ENCODE measurements at places on chromosomes 6 and 20.

- DNase-seq = no peak
Observed at GRCh38 chr6:76702187-76702586, 629.7 kb upstream of the IMPG1 start.

DNA sequence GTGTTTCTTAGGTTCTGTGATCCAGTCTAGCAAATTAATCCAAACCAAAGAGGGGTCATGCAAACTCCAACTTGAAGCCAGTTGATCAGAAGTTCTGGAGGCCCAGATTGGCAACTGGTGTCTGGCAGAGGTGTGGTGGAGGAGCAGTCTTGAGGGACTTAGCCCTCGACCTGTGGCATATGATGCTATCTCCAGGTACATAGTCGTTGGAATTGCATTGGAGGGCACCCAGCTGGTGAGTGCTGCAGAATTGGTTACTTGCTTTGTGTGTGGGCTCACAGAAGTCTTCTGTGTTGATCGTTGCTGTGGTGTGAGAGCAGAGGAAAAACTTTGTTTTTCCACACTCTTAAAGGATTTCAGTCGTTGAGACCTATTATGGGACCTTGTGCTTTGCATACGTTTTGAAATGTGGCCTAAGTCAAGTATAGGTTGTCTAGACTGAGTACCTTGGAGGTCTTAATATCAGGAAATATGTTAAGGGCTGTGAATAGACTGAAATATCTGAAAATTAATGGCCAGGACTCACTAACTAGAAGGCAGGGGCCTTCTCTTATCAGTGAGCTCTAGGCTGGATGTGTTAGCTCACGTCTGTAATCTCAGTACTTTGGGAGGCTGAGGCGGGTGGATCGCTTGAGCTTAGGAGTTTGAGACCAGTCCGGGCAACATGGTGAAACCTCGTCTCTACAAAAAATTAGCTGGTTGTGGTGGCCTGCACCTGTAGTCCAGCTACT is 7.8 kb downstream of the PANK2 start:
- no peak for DNase-seq

DNA sequence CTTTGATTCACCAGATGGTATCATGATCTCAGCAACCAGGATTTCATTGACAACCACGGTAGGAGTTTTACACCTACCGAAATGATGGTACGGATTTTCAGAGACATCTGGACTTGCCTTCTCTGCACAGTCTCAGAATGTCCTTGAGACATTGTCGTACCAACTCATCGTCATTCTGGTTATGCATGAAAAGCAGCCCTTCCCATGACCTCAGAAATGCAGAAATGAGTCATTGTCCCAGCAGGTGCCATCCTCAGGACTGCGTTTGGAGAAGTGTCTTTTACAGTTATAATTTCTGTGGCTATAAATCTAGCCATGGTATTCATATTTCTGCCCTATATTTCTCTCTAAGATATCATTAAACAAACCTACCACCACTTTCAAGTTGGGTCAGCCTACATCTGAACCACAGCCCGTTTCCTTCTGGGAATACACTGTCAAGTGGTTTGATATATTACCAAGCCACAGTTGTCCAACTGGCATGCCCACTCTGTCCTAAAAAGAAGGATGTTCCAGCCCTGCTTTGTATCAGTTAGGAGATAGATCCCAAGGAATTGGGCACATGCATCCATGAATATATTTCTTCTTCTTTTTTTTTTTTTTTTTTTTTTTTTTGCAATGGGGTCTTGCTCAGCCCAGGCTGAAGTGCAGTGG is 7.5 kb upstream of the BFSP1 start:
- no peak for DNase-seq

GRCh38 chr6:8242885-8243284 is 140.5 kb upstream of the EEF1E1 start:
- no peak for DNase-seq

- DNase-seq = no peak
Observed at GRCh38 chr6:39909701-39910100, 24.6 kb downstream of the MOCS1 start.

- DNase-seq = no peak
Observed at GRCh38 chr6:23842760-23843159, 283.3 kb upstream of the NRSN1 start.

- no peak for DNase-seq
Observed at GRCh38 chr6:3163248-3163594, 5.9 kb upstream of the TUBB2A start.

DNA sequence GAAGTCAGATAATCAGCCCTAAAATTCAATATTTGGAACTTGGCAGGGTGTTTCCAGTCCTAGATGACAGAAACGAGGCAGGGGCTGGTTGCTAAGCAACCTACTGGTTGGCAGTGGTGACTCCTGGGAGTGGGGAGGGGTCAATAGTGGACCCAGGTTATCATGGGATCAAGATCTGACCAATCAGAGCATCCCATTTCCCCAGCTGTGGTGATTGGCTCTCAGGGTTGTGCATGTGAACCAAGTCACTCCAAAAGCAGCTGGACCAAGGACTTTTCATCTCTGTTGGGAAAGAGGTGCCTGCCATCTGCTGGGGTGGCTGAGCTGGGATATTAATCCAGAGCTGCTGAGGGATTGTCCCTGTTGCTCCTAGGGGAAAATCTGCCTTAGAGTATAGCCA is 253.4 kb downstream of the PREX1 start:
- DNase-seq = no peak

DNA sequence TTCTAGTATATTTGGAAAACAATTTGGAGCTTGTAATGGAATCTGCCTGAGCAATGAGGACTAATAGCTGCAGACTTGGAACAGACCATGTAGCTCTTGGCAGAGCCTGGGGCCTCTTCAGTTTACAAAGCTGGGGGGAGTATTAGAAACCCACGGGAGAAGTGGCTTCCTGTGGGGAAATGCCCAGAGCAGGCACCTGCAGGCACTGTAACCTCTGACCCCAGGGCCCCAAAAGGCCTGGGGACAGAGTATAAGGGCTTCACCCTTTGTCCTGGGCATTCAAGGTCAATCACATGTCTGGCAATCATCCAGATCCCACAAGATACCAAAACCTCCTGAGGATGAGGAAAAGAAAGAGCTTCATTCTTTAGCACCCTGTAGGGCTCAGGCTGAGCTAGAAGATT is 19.4 kb downstream of the PKIG start:
- DNase-seq = no peak

DNA sequence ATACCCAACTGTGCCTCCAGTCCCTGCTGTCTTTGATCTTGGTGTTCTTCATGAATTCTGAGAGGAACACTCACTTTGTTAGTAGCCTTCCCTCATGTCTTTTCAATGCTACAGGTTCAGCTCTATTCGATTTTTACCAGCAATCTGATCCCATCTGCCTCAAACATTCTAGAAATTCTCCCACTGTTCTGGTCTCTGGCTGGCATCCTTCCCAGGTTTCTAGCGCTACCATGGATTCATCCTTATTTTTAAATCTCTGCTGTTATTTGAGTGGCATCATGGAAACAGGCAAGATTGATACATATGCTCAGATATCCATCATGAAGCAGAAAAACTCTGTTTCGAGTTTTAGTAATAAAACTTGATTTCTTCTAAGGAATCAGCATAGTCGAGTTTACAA is 94.8 kb downstream of the GRM1 start:
- no peak for DNase-seq

- no peak for DNase-seq
Observed at GRCh38 chr6:30795549-30796293, 51.4 kb upstream of the IER3 start.
